ENCODE measurements at places on chromosomes 12 and 14.

- DNase-seq = no peak
Measured at GRCh38 chr12:49524660-49525324, 14.0 kb upstream of the KCNH3 start.

DNA sequence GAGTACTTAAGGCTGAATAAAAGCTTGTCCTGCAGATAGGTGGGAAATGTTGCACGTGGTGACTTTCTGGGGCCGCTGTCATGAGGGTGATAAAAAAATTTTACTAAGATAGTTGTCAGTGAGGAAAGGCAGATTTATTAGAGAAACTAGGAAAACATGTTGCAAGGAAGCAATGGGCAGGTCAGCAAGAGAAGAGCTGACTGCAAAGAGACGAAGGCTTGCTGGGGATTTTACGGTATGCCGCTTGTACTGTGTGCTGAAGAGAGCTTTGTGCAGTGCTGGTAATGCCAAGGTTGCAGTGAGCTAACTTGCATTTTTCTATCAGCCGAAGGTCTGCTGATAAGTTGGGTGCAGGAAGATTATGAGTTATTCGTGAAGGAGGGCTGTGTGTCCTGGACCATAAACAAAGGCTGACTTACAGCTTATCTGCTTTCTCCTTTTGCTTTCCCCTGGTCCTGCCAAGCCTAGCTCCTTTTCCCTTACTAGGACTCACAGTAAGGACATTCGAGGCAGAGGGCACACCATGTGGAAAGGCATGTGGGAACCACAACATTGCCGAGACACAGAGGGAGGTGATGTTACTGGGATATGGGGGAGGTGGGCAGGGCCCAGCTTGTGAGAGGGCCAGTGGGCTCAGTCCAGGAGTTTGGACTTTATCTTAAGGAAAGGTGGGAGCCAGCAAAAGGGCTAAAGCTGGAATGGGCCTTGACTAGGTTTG, 7.4 kb upstream of the CCDC88C start:
- DNase-seq = no peak

DNA sequence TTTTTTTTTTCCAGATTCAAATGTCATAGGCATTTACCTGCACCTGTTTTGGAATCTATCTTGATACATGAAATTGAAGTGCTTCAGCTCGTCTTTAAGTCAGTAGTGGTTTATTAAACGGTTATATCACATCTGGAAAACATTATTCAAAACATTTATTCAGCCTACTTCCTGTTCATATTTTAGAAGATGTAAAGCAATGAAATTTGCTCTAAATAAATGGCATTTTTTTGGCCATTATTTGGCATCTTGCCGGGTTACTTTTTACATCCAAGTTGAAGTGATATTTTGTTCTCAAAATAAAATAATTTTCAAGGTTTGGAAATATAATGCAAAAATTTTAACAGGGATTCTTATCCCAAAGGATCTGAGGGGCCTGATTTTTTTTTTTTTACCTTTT, 103.1 kb downstream of the EML1 start:
- no peak for DNase-seq

GRCh38 chr14:64447876-64448670, 17.2 kb upstream of the AKAP5 start:
- DNase-seq = no peak

DNA sequence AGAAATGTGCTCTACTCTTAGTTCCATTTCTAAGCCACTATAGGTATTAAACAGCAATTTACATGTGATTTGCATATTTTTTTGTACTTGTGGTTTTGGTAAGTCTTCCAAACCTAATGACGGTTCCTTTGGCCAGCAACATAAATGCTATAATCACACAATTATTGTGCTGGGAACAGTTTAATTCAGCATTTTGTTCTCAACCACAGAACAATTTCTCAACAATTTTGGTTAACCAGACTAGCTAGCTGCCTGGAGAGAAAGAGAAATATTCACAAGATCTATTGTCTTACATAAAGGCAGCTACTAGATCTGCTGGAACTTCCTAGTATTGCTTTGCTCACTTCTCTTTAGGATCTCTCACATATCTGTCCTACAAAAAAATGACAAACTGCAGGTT, 265.3 kb downstream of the SOX5 start:
- DNase-seq = no peak

GRCh38 chr12:105562199-105562971, 231.9 kb downstream of the C12orf75 start:
- no peak for DNase-seq

DNA sequence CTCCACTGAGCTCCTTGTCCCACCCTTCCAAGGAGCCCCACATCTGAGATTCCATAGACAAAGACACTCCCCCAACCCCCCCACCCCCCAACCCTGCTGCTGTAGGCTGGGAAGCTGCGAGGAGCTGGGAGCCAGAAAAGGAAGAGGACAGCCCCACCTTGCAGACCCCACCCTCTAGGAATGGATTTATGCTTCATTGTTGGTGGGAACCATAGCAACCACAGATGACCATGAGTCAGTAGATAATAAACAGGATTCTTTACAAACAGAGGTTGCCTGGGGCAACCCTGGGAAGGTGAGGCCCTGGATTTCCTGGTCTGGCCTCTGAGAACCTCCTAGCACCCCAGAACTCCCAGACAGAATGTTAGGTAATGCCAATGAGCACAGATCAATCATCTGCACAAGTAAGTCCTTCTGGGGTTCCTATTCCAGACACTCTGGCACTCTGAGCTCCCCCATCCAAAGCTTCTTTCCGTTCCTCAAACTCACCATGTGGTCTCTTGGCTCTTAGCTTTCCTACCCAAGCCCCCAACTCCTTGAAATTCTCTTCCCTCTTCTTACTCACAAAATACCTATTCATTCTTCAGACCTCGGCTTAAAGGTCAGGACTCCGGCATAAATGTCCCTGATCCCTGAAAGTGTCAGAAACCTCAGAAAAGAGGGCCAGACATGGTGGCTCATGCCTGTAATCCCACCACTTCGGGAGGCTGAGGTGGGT, 15.2 kb upstream of the PLEKHG6 start:
- DNase-seq = no peak

GRCh38 chr12:57129321-57129842, 1.1 kb downstream of the LRP1 start:
- DNase-seq = no peak

- no peak for DNase-seq
Measured at GRCh38 chr14:97350894-97351731, 553.9 kb downstream of the VRK1 start.

GRCh38 chr12:109385339-109386058, 37.8 kb downstream of the MYO1H start:
- no peak for DNase-seq

DNA sequence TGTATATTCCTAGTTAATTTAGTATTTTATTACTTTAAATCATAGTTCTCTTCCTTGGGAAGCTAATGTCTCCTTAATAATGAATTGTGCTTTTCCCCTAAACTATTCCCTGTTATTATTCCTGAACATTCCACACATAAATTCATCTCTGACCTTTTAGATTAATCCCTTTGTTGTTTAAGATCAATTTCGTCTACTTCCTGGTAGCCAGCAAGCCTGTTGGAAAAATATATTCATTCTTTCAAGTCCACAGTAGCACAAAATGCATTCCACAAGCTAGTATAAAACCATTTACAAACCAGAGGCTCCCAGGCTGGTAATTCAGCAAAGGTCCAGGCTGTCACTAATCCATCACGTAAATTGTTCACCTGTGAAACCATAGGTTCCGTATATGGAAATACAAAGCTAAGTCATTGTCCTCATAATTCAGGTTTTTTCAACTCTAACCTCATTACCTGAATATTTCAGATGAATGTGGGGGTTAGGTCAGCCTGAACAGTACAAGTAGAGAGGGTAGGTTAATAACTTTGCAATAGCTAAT, 232.7 kb downstream of the SEC23A start:
- no peak for DNase-seq

DNA sequence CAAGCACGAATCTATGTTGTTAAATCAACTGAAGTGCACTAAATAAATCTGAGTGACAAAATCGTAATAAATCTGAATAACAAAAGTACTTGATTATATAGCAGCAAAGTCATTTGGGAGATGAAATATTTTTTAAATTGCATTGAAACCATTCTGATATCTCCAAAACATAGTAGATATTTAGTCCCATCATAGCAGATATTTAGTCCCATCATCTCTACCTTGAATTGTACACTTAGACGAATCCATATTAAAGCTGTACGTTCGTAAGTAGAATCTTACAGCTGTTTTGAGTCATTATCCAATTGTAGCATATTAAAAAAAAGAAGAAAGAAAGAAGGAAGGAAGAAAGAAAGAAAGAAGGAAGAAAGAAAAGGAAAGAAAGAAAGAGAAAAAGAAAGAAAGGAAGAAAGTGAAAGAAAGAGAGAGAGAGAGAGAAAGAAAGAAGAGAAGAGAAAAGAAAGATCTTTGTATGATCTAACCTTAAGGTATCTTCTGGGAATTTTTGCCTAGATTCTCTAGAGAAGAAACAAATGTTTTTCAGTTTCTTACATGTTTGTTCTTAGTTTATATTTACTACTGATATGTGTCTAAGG, 2.6 kb downstream of the DCN start:
- DNase-seq = no peak

DNA sequence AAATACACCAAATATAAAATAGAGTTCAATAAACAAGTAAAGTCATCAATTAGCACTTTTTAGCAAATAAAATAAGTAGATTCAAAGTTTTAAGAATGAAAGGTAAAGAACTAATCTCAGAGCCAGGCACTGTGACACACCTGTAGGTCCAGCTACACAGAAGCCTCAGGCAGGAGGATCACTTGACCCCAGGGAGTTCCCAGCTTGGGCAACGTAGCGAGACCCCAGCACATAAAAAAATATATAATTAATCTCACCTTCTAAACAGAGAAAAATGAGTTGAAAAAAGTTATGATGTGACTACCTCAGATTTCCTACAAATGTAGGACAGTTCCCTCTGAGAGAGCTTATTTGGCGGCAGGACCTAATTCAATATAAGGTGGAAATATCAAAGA, 19.3 kb downstream of the DAD1 start:
- DNase-seq = no peak

DNA sequence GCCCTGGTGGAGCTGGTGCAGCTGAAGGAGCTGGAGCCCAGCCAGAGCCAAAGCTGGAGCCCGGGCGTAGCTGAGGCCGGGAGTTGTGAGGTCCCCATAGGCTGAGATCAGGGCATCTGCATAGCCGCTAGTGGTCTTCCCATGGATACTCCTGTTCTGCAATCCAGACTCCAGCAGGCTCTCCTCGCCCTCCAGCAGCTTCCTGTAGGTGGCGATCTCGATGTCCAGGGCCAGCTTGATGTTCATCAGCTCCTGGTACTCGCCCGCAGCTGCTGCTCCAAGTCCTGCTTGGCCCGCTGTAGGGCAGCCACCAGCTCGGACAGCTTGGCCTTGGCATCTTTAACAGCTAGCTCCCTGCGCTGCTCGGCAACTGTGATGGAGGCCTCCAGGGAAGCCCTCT, 966.1 kb downstream of the FSCB start:
- no peak for DNase-seq

DNA sequence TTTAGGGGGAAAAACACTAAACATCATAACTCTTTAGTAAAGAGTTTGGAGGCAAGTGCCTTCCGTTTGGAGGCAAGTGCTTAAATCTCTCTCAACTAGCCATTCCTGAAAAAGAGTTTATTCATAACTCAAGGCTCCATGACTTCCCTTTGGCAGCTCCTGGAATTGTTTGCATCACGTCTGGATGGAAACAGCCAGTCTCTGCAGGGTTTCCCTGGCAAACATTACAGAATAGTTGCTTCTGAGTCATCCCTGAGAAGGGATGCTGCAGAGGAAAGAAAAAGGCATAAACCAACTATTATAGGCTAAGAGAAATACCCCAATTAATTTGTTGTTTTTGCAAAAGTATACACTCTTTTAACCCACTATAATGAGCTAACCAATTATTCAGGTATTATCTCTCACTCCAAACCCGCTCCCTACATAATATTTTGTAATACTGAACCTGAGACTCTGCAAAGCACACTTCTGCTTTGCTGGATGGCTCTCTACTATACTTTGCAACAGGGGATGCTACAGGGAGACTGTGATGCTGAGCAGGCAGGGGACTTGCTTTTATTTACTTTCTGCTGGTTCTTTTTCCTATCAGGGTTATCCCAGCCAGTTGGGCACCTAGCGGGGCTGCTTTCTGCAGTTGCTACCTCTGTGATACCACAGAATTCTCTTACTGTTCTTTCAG, 497.7 kb downstream of the FUT8 start:
- no peak for DNase-seq

DNA sequence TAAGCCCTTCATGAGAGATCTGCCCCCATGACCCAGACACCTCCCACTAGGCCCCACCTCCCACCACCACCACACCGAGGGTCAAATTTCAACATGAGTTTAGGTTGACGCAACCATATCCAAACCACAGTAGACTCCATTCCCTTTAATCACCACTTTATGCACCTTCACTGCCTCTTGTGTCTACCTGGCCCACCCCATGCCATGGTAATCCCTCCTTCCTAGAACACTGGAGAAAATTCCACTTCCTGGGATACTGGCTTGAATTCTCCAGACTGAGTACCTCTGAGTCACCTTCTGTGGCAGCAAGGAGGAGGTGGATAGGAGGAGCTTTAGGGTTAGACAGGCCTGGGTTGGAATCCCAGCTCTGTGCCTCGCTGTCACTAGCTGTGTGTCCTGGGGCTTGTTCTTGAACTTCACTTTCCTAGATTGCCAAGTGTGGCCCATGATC, 26.1 kb upstream of the CIPC start:
- no peak for DNase-seq

- DNase-seq = no peak
Measured at GRCh38 chr14:38958589-38958988, 144.4 kb downstream of the SEC23A start.

GRCh38 chr14:105281371-105282097, 19.3 kb downstream of the BRF1 start:
- no peak for DNase-seq

GRCh38 chr12:86710109-86710508, 453.9 kb upstream of the MGAT4C start:
- DNase-seq = no peak

- DNase-seq = no peak
Measured at GRCh38 chr14:105324080-105324778, 9.7 kb downstream of the PACS2 start.

- no peak for DNase-seq
Measured at GRCh38 chr12:116263431-116263830, 14.1 kb downstream of the MED13L start.

DNA sequence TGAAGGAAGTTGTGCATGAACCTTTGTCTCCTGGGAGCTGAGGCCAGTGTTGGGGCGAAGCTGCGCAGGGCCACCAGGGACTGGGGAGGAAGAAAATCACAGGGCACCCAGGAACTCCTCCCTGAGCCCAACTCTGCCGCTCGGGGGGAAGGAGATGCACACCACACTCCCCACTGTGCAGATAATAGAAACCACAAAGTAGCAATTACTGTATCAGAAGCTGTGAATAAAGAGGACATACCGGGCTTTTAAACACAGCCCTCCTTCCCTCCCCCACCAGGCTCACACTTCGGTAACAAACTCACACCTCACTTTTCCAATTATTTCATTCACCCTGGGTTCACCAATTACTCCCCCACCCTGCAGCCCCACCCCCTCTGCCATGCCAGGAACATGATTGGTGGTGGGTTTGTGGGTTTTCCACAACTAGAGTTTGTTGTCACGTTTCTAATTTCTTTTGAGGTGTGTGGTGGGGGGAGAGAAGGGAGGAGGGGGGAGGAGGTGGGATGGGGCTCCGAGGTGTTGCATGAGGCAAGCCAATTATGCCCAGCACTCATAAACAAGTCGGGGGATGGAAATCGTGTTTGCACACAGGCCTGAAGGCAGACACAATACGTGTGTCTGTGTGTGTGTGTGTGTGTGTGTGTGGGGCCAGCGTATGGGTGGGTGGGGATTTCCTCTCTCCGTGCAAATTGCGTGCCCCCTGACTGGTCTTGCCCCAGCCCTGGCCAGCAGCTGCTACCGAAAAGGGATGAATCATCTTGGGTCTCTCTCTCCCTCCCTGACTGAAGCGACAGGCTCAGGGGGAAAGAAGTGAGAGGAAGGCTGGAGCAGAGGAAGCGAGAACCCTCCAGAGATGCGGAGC, 103.3 kb downstream of the RBM19 start:
- no peak for DNase-seq
